Thoracic aorta (tissue), 2 donors: ENCODE measurements at places on chromosomes 7 and 10. TPM values are rescaled to one million over a fixed set of nuclear protein-coding genes. Genes with fewer than 3 reads are reported as not detected.

- H3K4me1 ChIP-seq, result no peaks in the 10 kb centered on the region
- H3K36me3 ChIP-seq, result no peaks in the 10 kb centered on the region
- no peaks in the 10 kb centered on the region for H3K27me3 ChIP-seq
- no peak overlapping the region for H3K27ac ChIP-seq
Measured at GRCh38 chr7:35975851-35976454, 175.1 kb downstream of the SEPTIN7 start.

- DNase-seq, result no peak
- H3K4me1 ChIP-seq, result no peaks in the 10 kb centered on the region
- H3K27ac ChIP-seq, result no peak overlapping the region
- H3K36me3 ChIP-seq, result no peaks in the 10 kb centered on the region
Measured at GRCh38 chr7:51242881-51243518, 73.6 kb downstream of the COBL start.

GRCh38 chr7:82950436-82950835 is 212.2 kb downstream of the PCLO start:
- no peak overlapping the region for H3K4me3 ChIP-seq
- no peak for DNase-seq
- no peaks in the 10 kb centered on the region for H3K36me3 ChIP-seq
- no peak overlapping the region for H3K27ac ChIP-seq

DNA sequence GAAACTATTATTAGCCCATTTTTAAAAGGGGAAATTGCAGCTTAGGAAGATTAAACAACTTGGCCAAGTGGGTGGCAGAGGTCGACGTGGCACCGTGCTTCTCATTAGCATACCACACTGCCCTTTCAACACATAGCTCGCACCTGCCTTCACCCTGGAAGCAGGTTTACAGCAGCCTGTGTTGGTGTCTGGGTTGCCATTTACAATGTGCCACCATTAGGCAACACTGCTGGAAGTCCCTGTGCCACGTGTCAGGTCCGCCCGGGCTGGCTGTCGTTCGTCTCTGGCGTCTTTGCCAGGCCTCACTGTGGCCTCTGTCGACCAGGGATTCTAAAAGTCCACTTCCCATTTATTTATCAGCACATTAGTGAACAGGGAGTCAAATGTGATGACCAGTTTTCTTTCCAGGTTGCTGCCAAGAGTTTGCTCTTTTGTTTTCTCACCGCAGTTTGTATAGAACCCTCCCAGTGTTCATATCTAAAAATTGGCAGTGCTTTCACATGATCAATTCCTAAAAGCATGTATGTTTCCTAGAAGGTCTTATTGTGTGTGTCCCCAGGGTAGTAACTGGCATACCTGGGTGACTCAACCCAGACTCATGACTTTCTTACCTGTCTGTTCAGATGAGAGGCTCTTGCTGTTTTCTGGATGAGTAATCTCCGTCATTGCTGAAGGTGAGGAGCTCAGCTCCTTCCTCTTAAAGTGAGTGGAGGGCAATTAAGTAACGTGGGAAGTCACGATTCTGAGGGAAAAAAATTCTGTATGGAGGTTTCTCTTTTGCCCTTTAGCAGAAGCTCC is 9.2 kb downstream of the INSIG1 start:
- no peaks in the 10 kb centered on the region for H3K4me1 ChIP-seq
- H3K27ac ChIP-seq, result no peak overlapping the region
- H3K27me3 ChIP-seq, result no peaks in the 10 kb centered on the region
- H3K4me3 ChIP-seq, result no peak overlapping the region
- H3K36me3 ChIP-seq, result peaks cover 23% of the 10 kb centered on the region
- no peak for DNase-seq

GRCh38 chr10:11511321-11511720 is 100.1 kb downstream of the USP6NL start:
- H3K36me3 ChIP-seq, result no peaks in the 10 kb centered on the region
- no peaks in the 10 kb centered on the region for H3K27me3 ChIP-seq
- no peak overlapping the region for H3K4me3 ChIP-seq
- no peak for DNase-seq
- no peak overlapping the region for H3K27ac ChIP-seq

DNA sequence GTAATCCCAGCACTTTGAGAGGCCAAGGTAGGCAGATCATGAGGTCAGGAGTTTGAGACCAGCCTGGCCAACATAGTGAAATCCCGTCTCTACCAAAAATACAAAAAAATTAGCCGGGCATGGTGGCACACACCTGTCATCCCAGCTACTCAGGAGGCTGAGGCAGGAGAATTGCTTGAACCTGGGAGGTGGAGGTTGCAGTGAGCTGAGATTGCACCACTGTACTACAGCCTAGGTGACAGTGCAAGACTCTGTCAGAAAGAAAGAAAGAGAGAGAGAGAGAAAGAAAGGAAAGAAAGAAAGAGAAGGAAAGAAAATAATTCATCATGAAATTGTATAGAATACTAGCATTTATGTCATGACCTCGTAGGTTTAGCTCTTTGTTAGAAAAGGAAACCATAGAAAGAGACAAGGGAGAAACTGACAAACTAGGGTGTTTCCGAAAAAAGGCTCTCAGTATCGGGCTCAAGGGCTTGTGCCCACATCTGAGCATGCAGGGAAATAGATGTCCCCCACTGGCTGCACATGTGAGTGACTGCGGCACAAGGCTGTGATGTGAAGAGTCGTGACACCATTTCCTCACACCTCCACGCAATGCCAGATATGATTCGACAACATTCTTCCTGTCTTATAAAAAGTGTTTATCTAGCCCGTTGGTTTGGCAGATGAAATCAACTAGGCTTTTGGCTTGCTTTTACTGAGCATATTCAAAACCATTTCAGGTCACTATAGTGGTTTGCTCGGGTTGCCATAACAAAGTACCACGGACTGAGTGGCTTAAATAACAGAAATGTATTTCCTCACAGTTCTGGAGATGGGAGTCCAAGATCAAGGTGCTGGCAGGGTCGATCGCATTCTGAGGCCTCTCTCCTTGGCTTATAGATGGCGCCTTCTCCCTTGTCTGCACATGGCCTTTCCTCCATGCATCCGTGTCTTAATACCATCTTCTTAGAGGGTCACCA is 2.0 kb downstream of the SRGN start:
- H3K4me1 ChIP-seq, result peaks cover 4% of the 10 kb centered on the region
- no peaks in the 10 kb centered on the region for H3K36me3 ChIP-seq
- H3K4me3 ChIP-seq, result peak overlapping the region; percentile 79
- no peak for DNase-seq

- no peaks in the 10 kb centered on the region for H3K36me3 ChIP-seq
- H3K27ac ChIP-seq, result peak overlapping the region; percentile 29
- peaks cover 21% of the 10 kb centered on the region for H3K4me1 ChIP-seq
- H3K27me3 ChIP-seq, result no peaks in the 10 kb centered on the region
- no peak overlapping the region for H3K4me3 ChIP-seq
- no peak for DNase-seq
Measured at GRCh38 chr10:110794808-110795207, 76.9 kb upstream of the PDCD4 start.

DNA sequence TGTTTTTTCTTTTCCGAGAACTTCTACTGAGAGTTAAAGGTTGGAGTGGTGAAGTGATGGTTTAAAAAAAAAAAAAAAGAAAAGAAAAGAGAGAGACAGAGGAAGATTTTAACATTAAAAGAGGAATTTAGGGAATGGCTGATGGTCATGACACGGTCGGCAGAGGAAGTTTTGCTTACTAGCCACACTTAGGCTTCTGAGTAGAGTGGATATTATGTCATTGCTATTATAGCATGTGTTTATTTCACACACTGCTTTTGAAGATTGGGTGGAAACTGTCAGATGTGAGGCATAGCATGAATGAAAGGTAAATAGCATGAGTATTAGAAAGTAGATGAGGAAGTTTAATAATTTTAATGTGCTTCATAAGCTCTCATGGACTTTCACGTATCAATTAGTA is 2.5 kb downstream of the KAT6B start:
- peaks cover 3% of the 10 kb centered on the region for H3K36me3 ChIP-seq
- no peaks in the 10 kb centered on the region for H3K27me3 ChIP-seq
- H3K4me1 ChIP-seq, result peaks cover 24% of the 10 kb centered on the region
- DNase-seq, result no peak
- H3K27ac ChIP-seq, result no peak overlapping the region

DNA sequence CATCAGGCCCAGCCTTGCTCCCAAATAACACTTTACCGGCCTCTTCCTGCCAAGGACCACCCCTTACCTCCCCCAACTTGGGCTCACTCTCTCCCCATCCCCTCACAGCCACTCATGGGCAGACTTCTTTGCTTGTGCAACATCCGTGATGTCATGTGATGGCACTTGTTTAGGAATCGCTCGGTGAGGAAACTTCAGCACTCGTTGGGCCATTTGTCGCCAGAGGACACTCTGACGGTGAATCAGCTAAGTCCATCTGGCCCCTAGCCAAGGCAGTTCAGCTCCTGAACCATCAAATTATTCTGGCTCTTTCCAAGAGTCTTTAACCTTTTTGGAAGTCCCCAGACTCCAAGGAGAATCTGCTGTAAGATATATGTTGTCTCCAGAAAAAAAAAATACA is 19.2 kb downstream of the BTBD16 start:
- no peak overlapping the region for H3K27ac ChIP-seq
- H3K27me3 ChIP-seq, result no peaks in the 10 kb centered on the region
- H3K4me1 ChIP-seq, result peaks cover 12% of the 10 kb centered on the region

- no peak for DNase-seq
- H3K4me1 ChIP-seq, result no peaks in the 10 kb centered on the region
- no peak overlapping the region for H3K27ac ChIP-seq
- no peaks in the 10 kb centered on the region for H3K27me3 ChIP-seq
Measured at GRCh38 chr10:116815641-116816415, 33.5 kb upstream of the ENO4 start.

- DNase-seq, result no peak
- no peaks in the 10 kb centered on the region for H3K4me1 ChIP-seq
- no peaks in the 10 kb centered on the region for H3K27me3 ChIP-seq
- no peaks in the 10 kb centered on the region for H3K36me3 ChIP-seq
- H3K4me3 ChIP-seq, result no peak overlapping the region
Measured at GRCh38 chr10:60677531-60678129, 100.6 kb upstream of the CDK1 start.

DNA sequence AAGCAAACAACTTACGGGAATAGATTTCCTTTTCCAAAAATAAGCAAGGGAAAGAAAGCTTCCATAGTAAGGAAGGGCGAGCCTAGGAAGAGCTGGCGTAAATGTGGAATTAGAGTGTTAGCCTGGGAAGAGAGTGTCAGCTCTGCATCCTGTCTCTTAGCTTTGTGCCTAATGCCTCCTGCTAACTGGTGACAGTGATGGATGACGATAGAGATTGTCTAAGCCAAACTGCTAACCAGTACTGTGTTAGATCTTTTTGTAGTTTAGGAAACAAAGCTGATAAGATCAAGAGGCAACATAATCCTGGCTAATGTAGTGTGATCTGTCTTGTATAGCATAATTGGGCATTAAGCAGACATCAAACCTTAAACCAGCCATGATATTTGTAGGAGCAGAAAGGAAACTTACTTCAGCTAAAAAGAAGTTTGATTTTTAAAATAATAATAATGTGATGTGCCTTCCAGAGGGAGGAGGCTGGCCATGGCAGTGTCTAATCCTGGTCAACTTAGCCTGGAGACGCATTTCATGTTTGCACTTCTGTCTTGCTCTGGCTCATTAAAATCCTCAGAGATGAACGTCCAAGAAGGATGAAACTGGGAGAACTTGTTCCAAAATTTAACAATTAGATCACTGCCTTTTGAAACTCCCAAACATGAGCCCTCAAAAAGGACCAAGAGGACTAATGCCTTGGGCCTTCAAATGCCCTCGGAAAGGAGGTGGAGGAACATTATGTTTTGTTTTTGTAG is 85.1 kb downstream of the FAM204A start:
- no peak for DNase-seq
- H3K4me3 ChIP-seq, result no peak overlapping the region
- no peaks in the 10 kb centered on the region for H3K4me1 ChIP-seq

DNA sequence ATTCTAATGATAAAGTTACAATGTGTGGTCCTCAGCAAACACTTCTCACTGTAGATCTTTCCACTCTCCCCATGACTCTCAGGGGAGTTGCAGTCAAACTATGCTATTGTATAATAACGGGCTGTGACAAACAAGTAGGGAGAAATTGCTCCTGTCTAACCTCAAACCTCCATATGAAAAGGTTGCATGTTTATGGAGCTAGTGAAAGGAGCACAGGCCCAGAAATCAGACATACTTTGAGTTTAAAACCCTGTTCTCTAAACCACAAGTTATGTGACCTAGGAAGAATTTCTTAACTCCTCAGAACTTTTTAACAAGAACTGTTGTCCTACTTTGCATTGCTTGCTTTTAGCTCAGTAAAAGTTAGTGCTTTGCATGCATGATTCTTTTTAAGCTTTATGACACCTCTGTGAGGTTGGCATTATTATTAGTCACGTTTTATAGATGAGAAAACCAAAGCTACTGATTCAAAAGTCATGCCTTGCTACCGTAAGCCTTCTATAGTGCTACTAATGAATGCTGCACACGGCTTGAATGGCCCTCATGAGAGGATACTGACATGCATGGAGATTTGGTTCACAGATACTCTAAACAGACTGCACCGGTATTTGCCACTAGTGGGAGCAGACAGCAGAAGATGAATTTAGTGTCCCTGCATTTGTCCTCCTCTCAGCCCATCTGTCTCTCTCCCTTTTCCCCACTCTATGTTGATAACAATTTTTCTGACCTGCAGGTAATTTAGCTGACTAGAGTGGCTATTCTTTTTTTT is 129.5 kb upstream of the PCGF5 start:
- no peak overlapping the region for H3K4me3 ChIP-seq
- DNase-seq, result no peak
- no peaks in the 10 kb centered on the region for H3K27me3 ChIP-seq
- H3K27ac ChIP-seq, result peak overlapping the region; percentile 82
- H3K36me3 ChIP-seq, result no peaks in the 10 kb centered on the region
- peaks cover 12% of the 10 kb centered on the region for H3K4me1 ChIP-seq

- H3K4me1 ChIP-seq, result no peaks in the 10 kb centered on the region
- no peaks in the 10 kb centered on the region for H3K27me3 ChIP-seq
- no peak overlapping the region for H3K27ac ChIP-seq
Measured at GRCh38 chr7:92567460-92567859, 22.7 kb downstream of the FAM133B start.

The CYP3A4 gene
- not detected for total RNA-seq

The LFNG gene
- 8.0 TPM for total RNA-seq

The KLLN gene
- total RNA-seq, result 0.14 TPM

The HYAL4 gene
- total RNA-seq, result not detected

The HOXA6 gene
- total RNA-seq, result not detected

The WNT8B gene
- total RNA-seq, result not detected

The ENO4 gene
- not detected for total RNA-seq

The TFEC gene
- total RNA-seq, result 8.5 TPM

The LIPJ gene
- total RNA-seq, result not detected

The CUL2 gene
- total RNA-seq, result 9.6 TPM

The KCNIP2 gene
- total RNA-seq, result 1.1 TPM

The C7orf57 gene
- total RNA-seq, result not detected
